Right ventricle myocardium superior (tissue), 1 donor: ENCODE measurements at places on chromosomes 5 and 9. TPM values are rescaled to one million over a fixed set of nuclear protein-coding genes. Genes with fewer than 3 reads are reported as not detected.

GRCh38 chr9:90929626-90930025 lies 128.0 kb downstream of the SYK start:
- no peak for DNase-seq

GRCh38 chr5:98769959-98770208 lies 3.6 kb upstream of the RGMB start:
- DNase-seq: no peak

- no peak for DNase-seq
Observed at GRCh38 chr9:137145731-137146526, 7.0 kb downstream of the GRIN1 start.

- peak; percentile 91 for DNase-seq
Observed at GRCh38 chr9:74887041-74887980, at the start of gene TRPM6. TRPM6 (minus strand) TSS chr9:74887921; CDS start chr9:74887856, 65 bp downstream.

Gene ELOVL7
- 0.73 TPM for total RNA-seq

Gene IL5
- not detected for total RNA-seq
